NCI-H1930 (cell line): ENCODE measurements at places on chromosomes 12 and 14.

GRCh38 chr12:27868139-27868538 lies 88.1 kb upstream of the MANSC4 start:
- DNase-seq, result no peak

GRCh38 chr14:56808110-56808382 lies 2.2 kb downstream of the OTX2 start:
- no peak for DNase-seq

DNA sequence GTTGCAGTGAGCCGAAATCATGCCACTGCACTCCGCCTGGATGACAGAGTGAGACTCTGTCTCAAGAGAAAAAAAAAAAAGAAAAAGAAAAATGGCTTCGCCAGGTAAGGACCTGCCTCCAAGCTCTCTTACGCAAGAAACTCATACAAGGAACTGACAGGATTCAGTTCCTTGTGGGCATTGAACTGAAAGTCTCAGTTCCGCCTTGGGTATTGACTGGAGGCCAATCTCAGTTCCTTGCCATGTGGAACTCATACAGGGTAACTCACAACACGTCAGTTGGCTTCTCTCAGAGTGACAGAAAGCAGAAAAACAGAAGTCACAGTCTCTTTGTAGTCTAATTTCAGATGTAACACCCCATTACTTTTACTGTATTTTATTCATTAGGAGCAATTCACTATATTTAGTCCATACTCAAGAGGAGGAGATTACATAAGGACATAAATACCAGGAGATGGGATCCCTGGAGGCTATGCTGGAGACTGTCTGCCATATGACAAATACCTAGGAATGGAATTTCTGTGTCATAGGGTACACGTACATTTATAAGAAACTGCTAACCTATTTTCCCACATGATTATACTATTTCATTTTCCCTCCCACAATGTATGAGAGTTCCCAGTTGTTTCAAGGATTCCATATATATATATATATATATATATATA lies 11.4 kb upstream of the NOPCHAP1 start:
- no peak for DNase-seq

- DNase-seq, result no peak
Measured at GRCh38 chr12:118098911-118099671, 4.7 kb downstream of the VSIG10 start.

DNA sequence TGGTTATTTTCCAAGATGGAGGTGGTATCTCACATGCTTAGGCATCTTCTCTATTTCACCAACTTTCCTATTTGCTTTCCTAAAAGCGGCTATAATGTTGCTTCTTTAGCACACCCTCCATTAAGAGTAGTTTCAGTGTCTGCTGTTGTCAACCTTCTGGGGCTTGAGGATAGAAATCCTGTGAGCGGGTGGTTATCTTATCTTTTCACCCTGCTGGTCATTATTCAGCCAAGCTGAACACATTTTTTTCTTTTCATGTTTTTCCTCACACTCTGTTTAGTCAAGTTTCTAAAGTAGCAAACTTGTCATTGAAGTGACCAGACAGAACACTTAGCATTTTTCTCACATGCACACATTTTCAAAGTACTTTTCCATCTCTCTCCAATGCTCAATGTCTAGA lies 104.5 kb downstream of the SLC8A3 start:
- DNase-seq, result no peak
